Urinary bladder (tissue), 4 donors: ENCODE measurements at places on chromosomes 1 and 21. TPM values are rescaled to one million over a fixed set of nuclear protein-coding genes. Genes with fewer than 3 reads are reported as not detected.

Gene DCST1
- not detected for polyA plus RNA-seq

Gene TMED5
- 31.5 TPM for polyA plus RNA-seq

Gene PRCC
- 49.5 TPM for polyA plus RNA-seq

Gene HORMAD1
- polyA plus RNA-seq = not detected

Gene PDC
- not detected for polyA plus RNA-seq
